ENCODE measurements at places on chromosomes 5 and 9.

DNA sequence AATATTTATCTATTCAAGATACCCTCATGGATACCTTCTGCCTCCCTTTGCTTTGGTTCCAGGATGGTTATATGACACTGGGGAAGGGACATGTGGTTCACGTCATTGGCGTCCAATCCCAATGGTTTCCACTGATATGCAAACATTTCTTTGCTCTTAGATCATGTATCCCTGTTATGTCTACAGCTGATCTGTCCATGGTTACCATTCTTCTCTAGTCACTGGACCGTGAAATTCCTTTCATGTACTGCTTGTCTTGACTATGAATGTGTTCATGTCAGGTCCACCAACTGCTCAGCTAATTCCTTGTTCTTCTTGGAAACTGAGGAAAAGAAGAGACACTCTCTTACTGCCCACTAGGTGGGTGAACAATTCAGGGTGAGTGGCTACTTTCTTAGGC, 391.1 kb upstream of the ZNF608 start:
- DNase-seq: no peak

DNA sequence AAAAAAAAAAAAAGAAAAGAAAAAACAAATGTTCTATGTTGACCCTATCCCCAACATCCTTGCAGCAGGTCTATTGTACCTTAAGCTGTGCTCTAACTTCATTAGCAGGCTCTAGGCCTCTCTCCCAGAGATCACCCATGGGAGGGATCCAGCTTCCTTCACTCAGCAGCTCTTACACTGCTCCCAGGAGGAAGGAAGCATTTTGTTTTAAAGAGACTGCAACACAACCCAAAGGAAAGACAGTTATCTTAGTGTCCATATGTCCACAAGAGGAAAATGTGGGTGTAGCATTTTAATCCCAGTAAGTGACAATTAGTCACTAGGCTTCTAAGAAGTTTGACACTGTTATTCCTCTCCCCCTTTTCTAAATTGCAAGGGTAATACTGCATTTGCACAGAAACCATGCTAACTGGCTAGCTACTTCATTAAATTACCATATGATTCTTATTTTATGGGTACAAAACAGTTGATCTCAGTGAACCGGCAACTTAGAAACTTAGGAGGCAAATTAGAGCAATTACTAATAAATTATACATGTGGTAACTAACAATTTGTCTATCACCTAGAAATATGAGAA, 58.8 kb downstream of the MARCHF3 start:
- DNase-seq: no peak

- DNase-seq: no peak
Measured at GRCh38 chr5:99068944-99069650, 140.3 kb upstream of the CHD1 start.

DNA sequence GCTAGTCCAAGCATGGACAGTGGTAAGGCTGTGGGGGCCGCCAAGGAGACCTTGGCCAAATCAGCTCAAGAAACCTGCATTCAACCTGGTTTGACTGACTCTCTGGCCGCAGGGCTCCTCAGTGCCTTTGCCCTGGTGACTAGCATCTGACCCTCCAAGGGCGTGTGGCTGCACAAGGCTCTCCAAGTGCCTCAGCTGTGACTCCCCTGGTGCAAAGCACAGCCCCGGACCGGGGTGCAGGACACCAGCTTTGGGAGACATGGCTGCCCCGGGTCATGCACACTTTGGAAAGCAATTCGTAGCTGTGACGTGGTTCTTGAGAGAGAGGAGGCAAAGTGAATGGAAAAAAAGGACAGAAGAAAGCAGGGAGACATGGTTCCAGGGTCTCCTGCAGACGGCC, 245.2 kb upstream of the IRX2 start:
- DNase-seq: no peak

DNA sequence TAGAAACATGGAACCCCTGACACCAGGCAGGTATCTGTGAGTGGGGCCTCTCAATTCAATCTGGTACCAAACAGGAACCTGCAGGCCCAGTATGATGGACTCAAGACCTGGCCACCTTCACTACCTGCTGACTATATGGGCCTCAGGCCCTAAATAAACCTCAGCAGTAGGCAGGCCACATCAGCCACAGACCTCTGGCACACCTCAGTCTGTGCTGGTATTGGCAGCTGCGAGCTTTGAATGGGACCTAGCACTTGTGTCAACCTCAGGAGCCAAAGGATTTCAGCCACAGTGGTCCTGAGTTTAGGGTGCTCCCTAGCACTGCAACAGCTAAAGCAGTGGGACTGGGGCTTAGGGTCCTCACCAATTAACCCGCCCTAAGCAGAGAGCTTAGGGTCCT, 325.5 kb downstream of the ZNF608 start:
- DNase-seq: no peak

- DNase-seq: no peak
Measured at GRCh38 chr5:41954286-41954685, 29.2 kb downstream of the FBXO4 start.

DNA sequence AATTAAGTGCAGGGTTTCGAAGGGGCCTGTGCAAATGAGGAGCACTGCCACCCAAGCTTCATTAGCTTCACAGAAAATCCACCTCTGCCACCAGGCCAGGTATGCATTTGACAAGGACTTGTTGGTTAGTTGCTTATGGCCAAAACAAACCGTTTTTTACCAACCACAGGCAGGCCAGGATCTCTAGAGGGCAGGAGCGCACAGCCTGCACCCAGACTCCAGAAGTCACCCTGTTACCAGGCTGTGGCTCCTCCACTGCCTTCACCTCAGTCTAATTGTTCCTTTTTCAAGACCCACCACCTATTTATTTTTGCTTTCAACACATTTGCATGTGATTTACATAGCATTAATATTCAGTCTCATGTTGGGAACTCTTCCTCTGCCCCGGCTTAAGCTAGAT, 78.3 kb upstream of the HSPA9 start:
- DNase-seq: no peak
